ENCODE measurements at places on chromosomes 3 and 15.
A peak's percentile ranks its signal among the peaks of the same experiment; 100 is the strongest.

- no peak for DNase-seq
These were observed 45.9 kb upstream of the ACTC1 start for GRCh38 chr15:34841262-34841725.

- DNase-seq, result no peak
These were observed 3.8 kb downstream of the GSK3B start for GRCh38 chr3:120090422-120090821.

DNA sequence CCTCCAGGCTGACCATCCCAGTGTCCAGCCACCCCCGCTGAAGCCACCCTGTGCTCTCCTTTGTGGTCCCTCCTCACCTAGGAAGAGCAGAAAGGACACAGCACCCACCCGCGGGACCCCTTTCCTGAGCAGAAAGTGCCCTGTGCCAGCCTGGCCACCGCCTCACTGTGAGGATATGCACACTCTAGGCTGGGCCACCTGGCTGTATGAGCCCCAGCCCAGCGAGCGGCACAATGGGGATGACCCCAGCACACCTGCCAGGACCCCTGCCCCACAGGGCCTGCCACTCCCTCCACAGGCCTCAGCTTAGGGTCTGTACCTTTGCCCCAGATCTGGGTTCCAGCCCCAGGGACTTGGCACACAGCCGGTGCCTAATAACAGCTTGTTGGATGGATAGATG, 47.9 kb upstream of the FURIN start:
- no peak for DNase-seq

DNA sequence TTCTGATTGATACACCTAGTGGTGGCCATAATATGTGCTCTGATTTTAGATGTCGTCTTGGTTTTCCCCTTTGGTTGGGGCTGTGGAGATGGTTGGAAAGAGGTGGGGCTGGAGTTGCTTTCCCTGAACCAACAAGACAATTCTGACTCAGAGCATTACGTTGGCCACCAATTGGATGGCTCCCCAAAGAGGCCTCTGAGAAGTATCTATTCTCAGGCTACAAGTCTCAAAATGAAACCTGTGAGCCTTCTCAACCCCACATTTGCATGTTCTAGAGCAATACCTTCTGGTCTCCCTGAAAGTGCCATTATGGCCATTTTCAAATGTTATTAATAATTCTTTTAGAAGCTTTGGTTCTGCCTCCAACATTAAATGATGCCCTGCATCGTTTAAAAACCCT, 188.4 kb upstream of the WNT5A start:
- no peak for DNase-seq

DNA sequence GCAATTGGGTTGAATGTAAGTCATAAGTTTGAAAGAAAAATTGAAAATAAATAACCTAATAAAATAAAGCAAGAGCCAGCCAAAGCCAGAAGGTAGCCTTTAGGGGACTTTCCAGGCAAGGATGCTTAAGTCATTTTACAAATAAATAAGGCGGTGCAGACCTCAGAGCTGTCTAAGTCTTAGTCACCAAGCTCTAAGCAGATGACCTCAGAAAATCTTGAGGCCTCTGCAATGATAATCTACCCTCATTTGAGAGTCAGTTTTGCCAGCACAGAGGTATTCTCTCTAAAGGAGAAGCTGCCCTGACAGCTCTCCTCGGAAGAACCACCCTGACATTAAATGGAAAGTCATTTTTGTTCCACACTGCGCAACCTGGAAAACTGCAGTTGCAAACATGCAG, 113.9 kb downstream of the OXNAD1 start:
- no peak for DNase-seq

DNA sequence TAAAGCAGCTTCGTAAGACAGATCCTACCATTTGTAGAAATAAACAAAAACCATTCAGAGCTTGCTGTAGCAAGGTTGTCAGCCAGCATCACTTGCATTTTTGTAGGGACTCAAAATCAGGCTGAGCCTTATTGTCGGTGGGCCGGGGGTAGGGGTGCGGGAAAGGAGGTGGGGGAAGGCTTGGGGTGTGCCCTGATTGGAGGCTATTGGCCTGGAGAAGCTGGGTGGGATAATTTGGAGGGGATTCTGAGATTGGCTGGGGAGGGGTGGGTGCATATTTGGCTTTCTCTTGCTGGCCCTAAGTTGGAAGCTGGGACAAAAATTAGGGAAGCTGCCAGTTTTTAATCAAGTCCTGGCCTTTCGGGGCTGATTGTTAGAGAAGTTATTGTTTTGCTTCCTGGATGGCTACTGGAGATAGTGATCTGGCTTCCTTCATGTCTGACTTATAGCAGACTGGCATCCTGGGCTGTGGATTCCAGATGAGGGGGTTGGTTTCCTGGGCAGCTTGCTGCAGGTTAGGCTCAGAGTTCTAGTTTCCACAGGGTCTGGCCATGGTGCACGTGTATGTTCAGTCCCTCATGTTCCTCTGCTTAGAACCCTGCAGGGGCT, 22.8 kb downstream of the STOML1 start:
- DNase-seq, result no peak

DNA sequence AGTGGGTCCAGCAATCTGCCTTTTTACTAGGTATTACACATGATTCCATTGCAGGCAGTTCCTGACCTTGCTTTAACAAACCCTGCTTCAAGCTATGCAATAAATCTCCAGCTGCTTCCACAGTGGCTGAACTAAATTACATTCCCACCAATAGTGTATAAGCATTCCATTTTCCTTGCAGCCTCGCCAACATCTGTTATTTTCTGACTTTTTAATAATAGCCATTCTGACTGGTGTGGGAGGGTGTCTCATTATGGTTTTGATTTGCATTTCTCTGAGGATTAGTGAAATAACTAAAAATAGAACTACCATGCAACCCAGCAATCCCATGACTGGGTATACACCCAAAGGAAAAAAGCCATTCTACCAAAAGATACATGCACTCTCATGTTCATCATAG, 36.4 kb upstream of the DNAJC13 start:
- no peak for DNase-seq

- peak; percentile 53 for DNase-seq
These were observed 630 bp downstream of the CACNA2D2 start for GRCh38 chr3:50502584-50503423.

DNA sequence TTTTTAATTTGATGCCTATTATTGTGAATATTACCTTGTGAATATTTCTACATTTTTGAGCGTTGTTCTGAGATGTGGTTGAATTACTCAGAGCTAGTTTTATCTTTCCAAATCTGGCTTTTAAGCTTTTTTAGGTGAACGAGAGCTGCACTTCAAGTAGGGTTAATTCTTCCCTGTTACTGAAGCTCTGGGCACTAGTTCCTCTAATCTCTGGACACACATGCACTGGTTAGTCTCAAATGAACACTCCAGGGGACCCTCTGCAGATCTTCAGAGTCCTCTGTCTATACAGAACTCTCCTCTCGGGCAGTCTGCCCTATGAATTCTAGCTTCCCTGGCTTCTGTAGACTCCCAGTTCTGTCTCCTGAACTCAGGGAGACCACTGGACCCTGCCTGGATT, 237.5 kb upstream of the TBC1D5 start:
- no peak for DNase-seq

DNA sequence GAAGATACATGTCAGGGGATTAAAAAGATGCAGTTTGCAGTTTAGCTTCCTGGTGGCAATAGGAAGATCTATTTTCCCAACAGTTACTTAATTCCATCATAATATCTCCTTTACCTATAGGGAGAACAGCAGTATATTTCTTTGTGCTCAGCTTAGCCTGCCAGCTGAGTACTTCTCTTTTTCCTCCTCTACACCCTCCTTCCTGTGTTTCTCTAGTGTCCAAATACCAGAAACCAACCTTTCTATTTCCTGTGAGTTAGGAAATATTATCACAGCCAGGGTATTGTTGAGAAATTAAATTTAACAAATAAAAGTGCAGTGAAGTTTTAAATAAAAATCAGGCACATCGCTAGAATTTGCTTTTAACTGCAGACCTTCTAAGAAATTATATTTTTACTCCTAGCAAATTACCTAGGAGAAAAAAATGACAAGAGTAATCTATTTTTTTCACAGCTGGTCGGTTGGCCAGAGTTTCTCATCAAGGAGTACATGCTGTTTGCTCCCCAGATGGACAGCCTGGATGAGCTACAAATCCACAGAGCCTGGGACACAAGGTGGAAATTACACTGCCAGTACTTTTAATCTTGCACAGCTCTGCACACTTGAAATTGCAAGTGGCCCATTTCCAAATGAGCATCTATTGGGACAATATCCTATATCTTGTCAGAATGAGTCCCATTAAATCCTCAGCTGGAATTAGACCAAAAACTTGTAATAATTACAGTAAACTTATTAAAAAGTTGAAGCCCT, 185.2 kb upstream of the CFAP20DC start:
- DNase-seq, result no peak

GRCh38 chr15:46576646-46577395, 942.0 kb downstream of the SQOR start:
- no peak for DNase-seq

GRCh38 chr3:64166584-64167162, 58.6 kb downstream of the PRICKLE2 start:
- DNase-seq, result no peak

DNA sequence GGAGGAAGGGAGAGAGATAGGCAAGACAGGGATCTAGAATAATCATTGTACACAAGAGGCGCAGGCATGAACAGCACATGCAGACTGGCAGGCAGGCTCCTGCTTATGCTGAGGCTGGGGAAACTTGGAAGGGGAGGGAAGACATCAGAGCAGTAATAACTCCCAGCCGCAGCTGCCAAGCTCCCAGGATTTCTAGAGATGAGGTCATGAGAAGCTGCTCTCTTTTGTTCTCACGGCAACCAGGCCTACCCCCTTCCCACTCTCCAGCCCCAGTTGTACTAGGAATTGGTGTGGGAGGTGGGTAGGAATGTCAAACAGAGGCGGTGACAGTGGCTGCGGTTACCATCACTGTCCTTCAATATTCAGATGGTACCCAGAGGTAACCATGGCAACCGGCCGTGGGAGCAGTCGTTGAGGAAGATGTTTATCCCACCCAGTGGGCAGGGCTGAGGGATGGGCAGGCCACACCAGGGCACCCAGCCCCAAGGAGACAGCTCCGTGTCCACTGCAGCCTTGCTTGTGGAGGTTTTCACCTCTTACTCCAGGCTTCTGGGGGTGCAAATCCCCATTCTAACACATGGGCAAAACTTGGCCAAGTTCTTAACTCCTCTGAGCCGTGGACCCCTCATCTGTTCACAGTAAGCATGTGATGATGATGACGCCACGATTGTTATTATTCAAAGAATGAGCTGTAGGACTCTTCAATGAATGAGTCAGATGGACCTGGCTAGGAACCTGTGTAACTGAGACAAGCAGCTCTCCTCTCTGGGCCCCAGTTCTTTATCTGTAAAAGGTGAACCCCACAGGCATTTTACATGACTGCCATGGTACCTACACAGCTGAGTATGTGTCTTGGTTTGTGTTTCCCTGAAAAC, 360.8 kb upstream of the PROK2 start:
- no peak for DNase-seq

GRCh38 chr3:101963902-101964362, 114.6 kb downstream of the NFKBIZ start:
- no peak for DNase-seq

DNA sequence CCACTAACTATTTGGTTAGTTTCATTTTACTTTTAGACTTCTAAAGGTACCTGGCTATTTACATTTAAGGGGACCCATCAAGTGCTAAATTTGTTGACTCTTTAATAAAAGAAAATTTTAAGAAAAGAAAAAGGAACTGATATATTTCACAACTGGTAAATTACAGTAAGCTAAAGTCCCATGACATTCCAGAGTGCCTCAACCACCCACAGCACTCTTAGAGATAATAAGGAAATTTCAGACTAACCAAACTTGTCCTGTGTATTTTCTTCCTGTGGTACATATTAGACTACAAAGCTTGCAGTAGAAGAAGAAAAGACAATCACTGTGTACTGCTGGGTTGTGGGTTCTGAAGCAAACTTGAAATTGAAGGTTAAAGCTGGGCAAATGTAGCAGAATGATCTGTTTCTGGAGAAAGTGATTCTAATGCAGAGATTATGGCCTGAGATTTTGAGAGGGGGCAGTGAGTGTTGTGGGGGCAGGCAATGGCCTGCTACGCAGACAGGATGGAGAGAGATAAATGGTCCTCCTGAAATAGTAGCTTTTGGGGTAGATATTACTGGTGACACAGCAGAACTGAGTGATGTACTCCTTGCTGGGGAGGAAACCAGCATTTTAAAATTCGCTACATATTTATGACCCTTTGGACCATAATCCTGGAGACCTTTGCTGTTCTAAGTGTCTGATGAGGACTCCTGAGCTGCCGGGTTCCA, 24.5 kb upstream of the MFSD1 start:
- no peak for DNase-seq

- no peak for DNase-seq
These were observed 27.0 kb upstream of the POLG start for GRCh38 chr15:89361451-89362202.

Measured in Right ventricle myocardium inferior (tissue), 1 donor.